ENCODE measurements at places on chromosomes 4 and X.

DNA sequence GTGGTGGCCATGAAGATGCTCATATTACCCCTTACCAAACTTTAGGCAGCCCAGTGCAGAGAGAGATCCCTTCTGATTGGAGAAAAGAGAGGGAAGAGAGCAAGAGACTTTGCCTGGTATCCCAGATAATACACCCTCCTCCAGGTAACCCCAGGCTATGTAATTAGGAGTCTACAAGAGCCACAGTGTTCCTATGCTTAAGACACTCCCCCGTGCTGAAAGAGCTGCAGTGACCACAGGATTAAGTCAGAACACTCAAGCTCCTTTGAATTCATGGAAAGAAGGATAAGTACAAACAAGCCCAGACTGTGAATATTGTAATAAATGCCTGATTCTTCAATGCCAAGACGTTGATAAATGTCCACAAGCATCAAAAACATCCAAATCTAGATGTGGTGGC is 41.4 kb downstream of the PABPC4L start:
- DNase-seq: no peak

GRCh38 chr4:39620551-39621313 is 17.9 kb downstream of the SMIM14 start:
- no peak for DNase-seq

GRCh38 chr4:15691346-15692135 is 9.9 kb downstream of the FAM200B start:
- DNase-seq: no peak

GRCh38 chr4:163233321-163233720 is 66.6 kb upstream of the NAF1 start:
- DNase-seq: no peak

- DNase-seq: no peak
These were observed 1.3 kb downstream of the LPAR4 start for GRCh38 chrX:78748846-78749245.

- DNase-seq: no peak
These were observed 69.4 kb upstream of the CLNK start for GRCh38 chr4:10753856-10754402.

- DNase-seq: no peak
These were observed 194.4 kb upstream of the RPL34 start for GRCh38 chr4:108425988-108426387.

DNA sequence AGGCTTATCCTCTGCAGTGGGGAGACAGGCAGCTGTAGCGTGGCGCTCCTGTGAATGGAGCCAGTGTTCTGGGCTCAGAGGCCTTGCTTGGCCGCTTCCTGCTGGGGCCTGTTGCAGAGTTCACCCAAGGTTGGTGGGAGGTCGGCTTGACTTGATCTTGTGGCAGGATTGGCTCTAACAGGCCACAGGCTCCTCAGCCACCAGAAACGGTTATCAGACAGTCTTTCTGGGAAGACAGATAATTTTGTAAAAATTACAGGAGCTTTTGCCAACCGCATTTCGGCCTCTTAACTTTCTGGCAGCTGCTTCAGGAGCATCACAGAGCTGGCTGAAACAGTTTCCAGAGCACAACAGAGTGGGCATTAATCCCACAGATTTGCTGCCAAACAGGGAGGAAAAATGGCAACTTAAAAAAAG is 66.4 kb downstream of the DIPK2B start:
- DNase-seq: no peak

DNA sequence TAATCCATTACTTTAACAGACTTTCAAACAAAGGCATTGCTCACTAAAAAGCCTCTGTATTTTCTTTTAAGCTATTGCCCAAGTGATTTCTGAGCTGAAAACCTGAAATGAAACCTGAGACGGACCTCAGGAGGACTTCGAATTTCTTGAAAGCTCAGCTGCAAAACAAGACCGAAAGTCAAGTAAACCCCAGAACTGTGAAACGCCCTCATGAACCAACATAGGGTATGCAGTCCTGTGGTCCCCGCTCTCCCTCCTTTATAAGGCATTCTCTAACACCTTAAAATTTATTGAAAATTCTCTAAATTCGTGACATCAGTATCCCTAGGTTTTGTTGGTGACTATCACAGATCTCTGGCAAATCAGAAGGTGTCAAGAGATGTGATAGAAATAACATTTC is 91.8 kb downstream of the SHISA3 start:
- no peak for DNase-seq

GRCh38 chr4:8160233-8160560 is 1.6 kb upstream of the ABLIM2 start:
- DNase-seq: no peak

- DNase-seq: no peak
These were observed 138.8 kb downstream of the TEX11 start for GRCh38 chrX:70769659-70770227.

- no peak for DNase-seq
These were observed 85.2 kb downstream of the PLAC1 start for GRCh38 chrX:134572816-134573682.

DNA sequence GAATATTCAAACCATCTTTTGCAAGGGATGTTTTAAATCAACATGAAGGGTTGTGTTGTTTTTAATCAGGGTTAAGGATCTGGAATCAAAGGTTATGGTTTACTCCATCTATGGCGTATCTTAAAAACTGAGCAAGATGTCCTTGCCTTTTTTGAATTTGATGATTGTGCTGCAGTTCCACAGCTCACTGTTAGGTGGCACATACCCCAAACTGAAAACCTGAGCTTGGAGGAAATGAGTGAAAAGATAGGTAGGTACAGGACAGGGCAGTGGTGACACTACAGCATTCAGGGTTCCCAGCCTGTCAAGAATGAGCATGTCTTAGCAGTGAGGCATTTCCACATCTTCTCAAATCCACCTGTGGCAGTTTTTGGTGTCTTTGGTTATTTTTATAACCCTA is 13.1 kb upstream of the EOLA1 start:
- no peak for DNase-seq

GRCh38 chrX:148755111-148755510 is 254.7 kb downstream of the AFF2 start:
- DNase-seq: no peak

GRCh38 chr4:97762115-97762512 is 381.2 kb downstream of the STPG2 start:
- no peak for DNase-seq

DNA sequence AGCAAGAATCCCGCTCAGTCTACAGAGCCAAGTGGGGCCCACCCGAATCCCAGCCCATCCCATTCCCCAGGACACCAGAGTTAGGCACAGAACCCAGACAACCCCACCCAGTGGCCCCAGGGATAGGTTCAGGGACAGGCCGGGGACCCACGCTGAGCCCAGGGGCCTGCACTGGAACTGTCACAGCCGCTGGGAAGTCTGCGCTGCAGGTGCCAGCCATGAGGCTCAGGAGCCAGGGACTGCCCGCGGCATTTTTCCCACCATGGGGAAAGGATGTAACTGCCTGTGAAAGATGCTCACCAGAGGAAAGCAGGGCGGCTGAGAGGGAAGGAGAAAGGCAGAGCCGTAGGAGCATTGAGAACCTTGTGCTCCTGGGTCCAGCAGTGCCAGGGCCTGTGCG is 12.0 kb downstream of the EVC2 start:
- DNase-seq: no peak

- no peak for DNase-seq
These were observed 104.5 kb downstream of the IRF2 start for GRCh38 chr4:184369871-184370270.

- no peak for DNase-seq
These were observed 21.7 kb downstream of the LPAR4 start for GRCh38 chrX:78769101-78769755.

- DNase-seq: no peak
These were observed 150.9 kb downstream of the SHOX start for GRCh38 chrX:781224-782204.

DNA sequence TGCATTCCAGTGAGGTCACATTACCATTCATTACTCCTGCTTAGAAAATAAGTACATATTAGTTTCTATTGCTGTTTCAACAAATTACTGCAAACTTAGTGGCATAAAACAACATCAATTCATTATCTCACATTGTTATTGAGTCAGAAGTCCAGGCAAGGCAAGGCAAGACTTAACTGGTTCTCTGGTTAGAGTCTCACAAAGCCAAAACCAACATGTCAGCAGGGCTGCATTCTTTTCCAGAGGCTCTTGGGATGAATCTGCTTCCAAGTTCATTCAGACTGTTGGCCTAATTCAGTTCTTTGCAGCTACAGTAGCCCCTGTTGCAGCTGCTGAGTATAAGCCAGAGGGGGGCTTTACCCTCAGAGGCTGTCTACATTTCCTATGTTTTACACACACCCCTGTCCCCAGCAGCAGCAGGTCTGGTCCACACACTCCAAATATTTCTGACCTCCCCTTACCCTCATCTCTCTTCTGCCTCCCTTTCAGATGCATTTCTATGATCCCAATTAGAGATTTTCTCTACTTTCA is 892.1 kb upstream of the EPHA5 start:
- DNase-seq: no peak

DNA sequence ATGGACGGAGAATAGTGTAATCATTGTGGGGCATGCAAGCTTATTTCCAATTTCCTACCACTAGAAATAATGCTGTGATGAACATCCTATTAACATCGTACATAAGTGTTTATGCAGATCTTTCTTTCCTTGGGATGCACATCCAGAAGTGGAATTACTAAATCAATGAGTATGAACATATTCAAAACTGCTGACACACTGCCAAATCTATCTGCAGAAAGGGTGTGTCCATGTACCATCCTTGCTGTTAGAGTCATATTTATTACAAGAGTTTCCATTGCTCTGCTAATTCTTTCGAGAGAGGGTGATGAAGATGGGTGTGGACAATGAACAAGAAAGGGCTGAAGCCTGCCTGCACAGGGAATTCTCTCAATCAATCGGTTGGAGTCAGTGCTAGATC is 82.6 kb downstream of the GPC4 start:
- DNase-seq: no peak

DNA sequence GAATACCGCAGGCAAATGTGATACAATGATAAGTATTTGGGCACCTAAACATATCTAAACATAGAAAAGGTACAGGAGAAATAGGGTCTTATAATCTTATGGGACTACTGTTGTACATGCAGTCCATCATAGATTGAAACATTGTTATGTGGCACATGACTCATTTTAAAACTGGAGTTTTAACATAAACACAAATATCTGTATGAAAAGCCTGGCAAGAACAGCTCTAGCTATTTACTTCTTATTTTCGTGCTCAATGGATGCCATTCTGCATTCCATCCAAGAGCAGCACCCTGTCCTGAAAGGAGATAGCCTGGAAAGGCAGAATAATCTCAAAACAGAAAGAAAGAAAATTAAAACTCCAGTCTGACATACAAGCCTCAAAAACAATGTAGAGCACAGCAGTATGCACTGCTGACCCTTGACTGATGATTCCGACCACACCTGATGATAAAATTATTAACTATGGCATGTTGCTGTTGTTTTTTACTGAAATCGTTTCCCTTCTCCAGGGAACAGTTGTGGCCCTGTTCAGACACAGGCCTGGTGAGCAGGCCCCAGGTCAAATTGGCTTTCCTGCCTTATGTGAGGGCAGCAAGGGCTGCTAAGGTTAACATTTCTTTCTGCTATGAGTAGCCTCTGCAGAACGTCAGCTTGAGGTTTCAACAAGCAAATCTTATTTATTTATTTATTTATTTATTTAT is 152.7 kb downstream of the APBB2 start:
- no peak for DNase-seq

GRCh38 chr4:124536946-124537345 is 175.6 kb downstream of the ANKRD50 start:
- no peak for DNase-seq

DNA sequence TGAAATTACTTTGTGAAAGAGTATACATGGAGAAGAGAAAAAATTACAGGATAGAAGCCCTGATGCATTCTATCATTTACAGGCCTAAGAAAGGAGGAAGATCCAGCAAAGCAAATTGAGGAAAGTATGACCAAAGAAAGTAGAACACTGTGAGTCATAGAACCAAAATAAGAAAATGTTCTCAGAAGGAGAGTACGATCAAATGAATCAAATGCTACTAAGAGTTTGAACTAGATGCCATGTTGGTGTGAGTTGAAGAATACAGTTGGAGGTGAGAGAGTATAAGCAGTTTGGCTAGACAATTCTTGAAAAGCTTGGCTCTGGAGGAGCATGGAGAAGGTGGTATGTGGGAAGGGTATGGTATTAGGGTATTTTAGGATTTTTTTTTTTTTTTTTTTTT is 161.8 kb downstream of the RPA4 start:
- DNase-seq: no peak

DNA sequence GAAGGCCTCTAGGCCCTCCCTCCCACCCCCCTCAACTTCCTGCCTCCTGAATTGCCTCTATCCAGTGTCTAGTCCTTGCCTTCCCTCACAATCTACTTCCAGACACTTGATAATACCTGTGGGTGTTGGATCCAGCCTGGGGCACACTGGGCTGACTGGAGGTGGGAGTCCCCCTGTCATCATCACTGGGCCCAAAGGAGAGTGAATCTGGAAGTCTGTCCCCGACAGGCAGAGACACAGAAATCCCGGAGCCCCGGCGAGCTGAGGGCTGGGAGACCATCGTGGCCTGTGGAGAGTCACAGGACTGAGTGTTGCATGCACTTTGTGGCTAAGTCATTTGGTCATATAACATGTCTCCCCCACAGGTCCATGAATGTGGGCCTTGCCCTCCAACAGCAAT is 8.4 kb upstream of the SYP start:
- no peak for DNase-seq

GRCh38 chr4:123559955-123560871 is 163.6 kb downstream of the SPRY1 start:
- no peak for DNase-seq

- no peak for DNase-seq
These were observed 5.3 kb downstream of the KIT start for GRCh38 chr4:54662901-54663585.

- DNase-seq: no peak
These were observed 228.6 kb downstream of the QDPR start for GRCh38 chr4:17283251-17283650.

GRCh38 chr4:5399790-5400421 is 308.5 kb downstream of the EVC2 start:
- DNase-seq: no peak

GRCh38 chrX:15359701-15360100 is 24.4 kb upstream of the PIGA start:
- DNase-seq: no peak

DNA sequence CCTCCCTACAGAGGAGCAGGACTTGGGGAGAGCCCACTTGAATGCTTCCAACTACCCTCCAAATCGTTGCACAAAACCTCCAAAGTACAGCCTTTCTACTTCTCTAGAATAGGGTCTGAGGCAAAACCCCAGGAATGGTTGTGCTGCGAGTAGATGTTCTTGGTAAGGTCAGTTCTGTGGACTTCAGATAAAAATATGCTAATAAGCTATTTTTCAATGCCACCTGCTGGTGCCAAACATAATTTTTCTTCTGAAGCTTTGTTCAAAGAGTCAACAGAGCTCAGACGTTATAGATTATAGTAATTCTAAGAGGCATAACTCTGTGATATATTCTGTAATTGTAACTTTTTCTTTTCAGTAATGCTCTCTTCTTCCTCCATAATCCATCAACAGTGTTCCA is 425.7 kb downstream of the GPAT3 start:
- no peak for DNase-seq
